Progenitor cell of endocrine pancreas (in vitro differentiated cells): ENCODE measurements at places on chromosomes 1 and 21. TPM values are rescaled to one million over a fixed set of nuclear protein-coding genes. Genes with fewer than 3 reads are reported as not detected.

Gene FHAD1
- 5.0 and 5.3 TPM in 2 replicates for total RNA-seq

GRCh38 chr1:193434319-193434718 lies 247.9 kb upstream of the B3GALT2 start:
- DNase-seq: no peak

DNA sequence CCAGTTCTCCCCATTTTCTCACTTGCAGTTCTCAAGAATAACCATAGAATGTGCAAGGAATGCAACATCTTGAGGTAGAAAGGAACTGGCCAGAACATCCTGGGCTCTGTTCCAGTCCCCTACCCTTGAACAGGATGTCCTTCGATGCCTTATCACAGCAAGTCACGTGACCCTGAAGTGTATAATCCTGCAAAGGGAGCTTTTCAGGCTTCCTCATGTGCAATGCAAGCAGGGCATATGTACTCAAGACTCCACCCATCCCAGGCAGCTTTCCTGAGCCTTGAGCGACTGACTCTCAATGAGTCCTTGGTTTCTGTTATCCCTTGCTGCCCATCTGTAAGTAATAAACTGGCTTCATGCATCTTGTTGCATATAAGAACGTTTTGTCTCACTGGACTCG lies 311.0 kb downstream of the MRPL39 start:
- DNase-seq: no peak

GRCh38 chr21:28961927-28962326 lies 30.8 kb downstream of the LTN1 start:
- no peak for DNase-seq

- no peak for DNase-seq
Measured at GRCh38 chr1:31949862-31950261, 11.7 kb upstream of the PTP4A2 start.

DNA sequence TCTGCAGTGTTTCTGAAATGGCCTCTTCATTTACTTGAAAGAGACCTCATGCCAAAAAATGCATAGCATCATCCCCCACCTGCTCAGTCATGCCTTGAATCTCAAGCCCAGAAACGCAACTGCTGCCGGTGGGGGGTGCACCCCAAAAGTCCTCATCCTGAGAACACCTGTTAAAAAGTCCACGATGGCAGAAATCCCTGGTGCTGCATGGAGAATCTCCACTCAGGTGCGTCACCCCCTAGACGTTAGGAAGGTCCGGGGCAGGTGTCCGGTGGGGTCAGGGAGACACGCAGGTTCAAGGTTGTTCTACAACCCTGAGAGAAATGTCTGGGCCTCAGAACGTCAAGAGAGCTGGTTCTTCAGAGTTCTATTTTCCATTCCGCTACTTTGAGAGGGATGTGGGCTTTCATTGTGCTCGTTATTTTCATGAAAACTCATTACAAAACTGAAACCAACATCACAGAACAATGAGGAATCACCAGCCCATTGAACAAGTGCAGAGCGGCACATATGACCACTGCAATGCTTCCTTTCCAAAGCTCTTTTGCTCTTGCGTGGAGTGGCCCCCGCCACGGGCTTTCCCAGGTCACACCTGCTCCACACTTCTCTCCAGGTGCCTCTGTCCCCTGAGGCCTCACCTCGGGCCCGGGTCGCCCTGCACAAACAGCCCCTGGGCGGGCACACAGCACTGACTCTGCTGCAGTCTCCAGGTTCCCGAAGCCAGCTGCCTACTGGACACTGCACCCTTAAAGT lies 201.9 kb downstream of the TOMM20 start:
- DNase-seq: no peak
